ENCODE measurements at places on chromosomes 12 and 14.

DNA sequence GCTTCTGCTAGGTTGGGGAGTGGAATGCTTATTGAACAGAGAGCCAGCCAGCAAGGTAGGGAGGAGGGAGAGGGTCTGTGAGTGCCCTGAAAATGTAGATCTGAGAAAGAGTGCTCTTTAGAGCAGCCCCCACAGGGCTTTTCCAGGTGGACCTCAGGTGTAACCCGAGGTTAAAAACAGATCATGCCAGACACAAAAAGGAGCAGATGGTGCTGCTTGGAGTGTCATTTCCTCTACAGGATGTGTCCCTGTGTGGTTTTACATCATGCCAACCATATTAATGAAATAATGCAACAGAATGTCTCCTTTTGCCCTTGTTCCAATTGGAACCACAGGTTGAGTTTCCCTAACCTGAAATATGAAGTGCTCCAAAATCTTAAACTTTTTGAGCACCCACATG lies 6.4 kb downstream of the SUSD6 start:
- no peak for DNase-seq

GRCh38 chr12:121837680-121838079 lies 21.0 kb downstream of the HPD start:
- no peak for DNase-seq

- no peak for DNase-seq
Observed at GRCh38 chr12:94874518-94875302, 128.8 kb downstream of the NDUFA12 start.

DNA sequence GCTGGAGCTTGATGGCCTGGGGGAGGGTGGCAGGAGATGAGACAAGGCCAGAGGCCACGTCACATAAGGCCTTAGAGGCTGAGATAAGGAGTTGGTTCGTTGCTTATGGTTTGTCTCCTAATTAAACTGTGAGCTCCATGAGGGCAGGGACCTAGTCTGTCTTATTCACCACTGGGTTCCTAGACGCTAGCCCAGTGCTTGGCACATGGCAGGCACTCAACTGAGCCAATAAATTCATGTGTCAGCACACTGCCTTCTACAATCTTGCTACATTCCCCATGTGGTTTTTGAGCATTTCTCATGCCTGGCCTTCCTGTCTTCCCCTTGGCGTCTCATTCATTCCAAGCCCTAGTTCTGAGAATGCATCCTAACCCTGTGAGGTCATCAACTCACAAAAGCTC lies 92.5 kb upstream of the MED13L start:
- DNase-seq, result no peak

- peak; percentile 56 for DNase-seq
Observed at GRCh38 chr12:131827961-131828534, at the start of gene MMP17. TSS of gene MMP17 (plus strand) at chr12:131828393. CDS start at chr12:131828495, 102 bp downstream.

GRCh38 chr14:105144666-105145380 lies 23.8 kb downstream of the JAG2 start:
- DNase-seq, result peak; percentile 55

- peak; percentile 11 for DNase-seq
Observed at GRCh38 chr12:96989916-96990315, 82.9 kb downstream of the NEDD1 start.

DNA sequence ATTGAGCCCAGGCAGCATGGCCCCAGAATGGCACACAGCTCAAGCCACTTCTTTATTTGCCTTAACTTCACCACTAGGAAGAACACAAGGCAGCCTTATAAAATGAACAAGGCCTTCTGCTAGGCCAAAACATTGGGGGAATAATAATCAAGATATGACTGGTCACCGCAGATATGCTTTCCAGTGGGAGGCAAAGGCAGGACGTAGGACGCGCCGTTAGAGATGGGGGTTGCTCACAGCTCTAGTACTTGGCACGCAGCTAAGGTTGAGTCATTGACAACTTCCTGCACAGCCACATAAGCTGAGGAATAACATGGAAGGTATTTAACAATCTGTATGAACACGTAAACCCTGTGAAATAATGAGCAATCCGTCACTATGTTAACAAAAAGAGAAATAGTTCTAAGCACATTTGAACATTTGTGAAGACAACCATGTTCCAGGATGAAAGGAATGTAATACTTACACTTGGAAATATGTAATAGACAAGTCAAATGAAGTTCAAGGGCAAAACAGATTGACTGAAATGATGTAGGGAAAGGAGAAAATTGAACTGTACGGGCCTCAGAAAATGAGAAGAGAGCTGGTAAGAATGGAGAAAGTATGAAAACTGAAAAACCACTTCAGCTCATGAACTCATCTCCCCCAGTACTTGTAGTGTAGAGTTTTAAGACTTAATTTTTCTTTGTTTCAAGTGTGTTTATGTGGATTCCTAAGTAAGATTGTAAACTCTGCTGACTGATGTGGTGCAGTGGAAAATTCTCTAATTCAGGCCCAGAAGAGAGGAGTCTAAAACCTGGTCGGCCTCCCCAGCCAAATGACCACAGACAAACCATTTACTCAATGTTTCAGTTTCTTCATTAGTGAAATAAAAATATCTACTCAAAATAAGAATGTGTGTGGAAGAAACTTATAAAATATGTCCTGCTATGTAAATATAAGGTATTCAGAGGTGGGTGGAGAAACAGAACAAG lies 59.3 kb upstream of the CCDC91 start:
- DNase-seq, result peak; percentile 64

DNA sequence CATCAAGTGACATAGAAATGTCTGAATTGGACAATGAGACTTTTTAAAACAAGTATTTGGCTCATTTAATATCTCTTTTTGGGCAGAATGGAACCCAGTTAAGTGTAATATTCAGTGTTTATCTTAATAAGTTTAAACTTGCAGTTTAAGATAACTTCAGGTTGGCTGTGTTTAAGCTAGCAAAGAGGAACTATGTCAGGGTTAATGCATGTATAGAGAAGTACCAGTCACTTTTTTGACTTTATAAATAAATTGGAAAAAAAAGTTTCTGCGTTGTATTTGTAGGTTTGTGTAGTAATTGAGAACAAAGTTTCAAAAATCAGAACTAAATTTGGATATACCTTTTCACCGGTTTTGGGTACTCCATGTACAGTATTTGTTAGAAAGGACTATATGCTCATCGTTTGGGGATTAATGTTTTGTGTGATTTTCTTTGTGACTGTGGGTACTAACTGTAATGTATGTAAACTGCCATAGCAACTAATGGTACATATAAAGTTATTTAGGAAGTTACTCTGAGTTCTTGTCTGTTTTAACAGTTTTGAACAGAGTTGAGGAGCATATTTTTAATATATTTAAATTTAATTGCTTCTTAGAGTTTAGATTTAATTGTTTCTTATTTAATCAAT lies 4.5 kb downstream of the HMGA2 start:
- no peak for DNase-seq

DNA sequence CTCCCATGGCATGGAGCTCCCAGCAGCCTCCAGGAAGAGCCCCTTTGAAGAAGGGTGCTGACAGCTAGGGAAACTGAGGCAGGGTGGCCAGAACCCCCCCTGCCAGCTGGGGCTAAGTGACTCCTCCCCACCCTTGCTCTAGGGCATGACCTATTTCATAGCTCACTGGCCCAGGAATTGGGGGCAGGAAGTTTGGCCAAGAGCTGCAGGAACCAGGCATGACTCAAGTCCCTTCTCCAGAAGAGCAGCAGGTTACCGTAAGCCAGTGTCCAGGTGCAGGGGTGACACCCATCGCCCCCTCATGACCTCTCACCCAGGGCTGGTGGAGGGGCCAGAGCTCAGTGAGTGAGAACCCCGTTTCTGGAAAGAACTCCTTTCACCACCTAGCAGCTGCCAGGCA lies 1.9 kb downstream of the RASAL1 start:
- DNase-seq, result no peak

- DNase-seq, result no peak
Observed at GRCh38 chr14:52124791-52125684, 56.2 kb upstream of the NID2 start.

GRCh38 chr12:57764662-57765002 lies 2.2 kb downstream of the CYP27B1 start:
- DNase-seq, result no peak

GRCh38 chr14:22448905-22449599 lies 140.0 kb downstream of the DAD1 start:
- no peak for DNase-seq

DNA sequence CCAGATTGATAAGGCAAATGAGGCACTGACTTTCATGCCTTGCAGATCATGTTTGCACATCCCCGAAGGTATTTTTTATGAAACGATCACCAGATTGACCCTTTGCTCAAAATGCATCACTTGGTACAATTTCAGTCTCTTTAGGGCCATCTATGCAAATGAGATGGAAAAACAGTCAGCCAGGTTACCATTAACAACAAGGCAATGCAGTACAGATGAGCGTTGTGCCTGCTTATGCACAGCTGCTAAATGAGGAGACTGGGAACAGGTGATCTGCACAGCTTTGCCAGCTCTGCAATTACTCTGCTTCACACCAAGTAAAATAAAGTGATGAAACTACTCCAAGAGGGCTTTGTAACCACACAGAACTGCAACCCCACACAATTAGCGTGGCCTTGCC lies 26.1 kb upstream of the PLEKHG7 start:
- no peak for DNase-seq

GRCh38 chr12:129538137-129538536 lies 365.7 kb downstream of the TMEM132D start:
- DNase-seq, result no peak

GRCh38 chr12:19912991-19913390 lies 455.3 kb upstream of the PDE3A start:
- DNase-seq, result no peak

GRCh38 chr12:11905534-11905933 lies 165.2 kb upstream of the BCL2L14 start:
- DNase-seq, result no peak

GRCh38 chr12:50117057-50117622 lies 5.1 kb downstream of the COX14 start:
- no peak for DNase-seq

DNA sequence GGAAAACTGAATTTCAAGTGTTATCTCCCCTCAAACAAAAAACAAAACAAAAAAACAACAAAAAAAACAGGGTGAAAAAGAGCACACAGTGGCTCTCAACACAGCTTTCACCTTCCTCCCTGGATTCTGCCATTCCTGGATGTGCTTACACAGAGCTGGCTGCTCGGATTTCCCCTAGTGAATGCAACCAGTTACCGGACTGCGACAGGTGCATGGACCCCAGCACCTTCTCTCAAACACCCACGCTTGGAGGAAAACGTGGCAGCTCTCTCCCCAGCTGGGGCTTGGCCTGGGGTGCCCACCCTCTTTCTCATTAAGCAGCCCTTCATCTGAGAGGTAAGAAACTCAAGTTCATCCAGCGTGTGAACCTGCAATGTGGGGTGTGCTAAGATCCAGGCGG lies 33.5 kb upstream of the DICER1 start:
- no peak for DNase-seq
